ENCODE measurements at places on chromosomes 1 and 21.

DNA sequence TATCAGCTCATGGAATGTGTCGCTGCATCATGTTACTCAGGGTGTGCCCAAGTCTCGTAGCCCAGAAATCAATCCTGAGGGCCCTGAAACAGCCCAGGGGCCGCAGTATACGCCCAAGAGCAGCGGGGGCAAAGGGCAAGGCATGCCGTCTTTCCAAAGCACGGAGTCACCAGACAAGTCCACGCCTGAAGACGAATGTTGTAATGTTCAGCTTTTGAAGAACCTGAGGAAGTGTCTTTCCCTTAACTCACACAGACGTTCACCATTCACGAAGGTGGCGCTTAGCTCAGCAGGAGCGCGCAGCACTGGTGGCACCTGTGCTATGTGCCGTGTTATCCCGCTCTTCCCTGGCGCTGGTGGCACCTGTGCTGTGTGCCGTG, 18.8 kb upstream of the PWP2 start:
- DNase-seq: no peak

GRCh38 chr1:194339471-194339870, 1153.1 kb upstream of the B3GALT2 start:
- no peak for DNase-seq

DNA sequence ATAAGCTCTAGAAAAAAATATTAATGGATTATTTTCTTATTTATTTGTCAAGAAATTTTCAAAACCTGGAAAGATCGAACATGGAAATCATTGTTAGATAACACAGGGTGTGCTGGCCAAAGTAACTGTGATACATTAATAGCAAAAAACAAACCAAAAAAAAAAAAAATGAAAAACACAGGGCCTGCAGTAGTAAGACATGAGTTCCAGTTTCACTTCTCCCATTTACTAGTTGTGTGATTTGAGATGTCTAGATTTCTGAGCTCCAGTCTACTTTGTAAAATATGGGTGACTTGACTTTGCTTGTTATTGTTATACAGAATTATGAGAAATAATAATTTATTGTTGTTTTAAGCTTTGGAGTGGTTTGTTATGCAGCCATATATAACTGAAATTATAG, 13.6 kb downstream of the FAM177B start:
- DNase-seq: no peak

GRCh38 chr1:167105271-167106118, 11.6 kb downstream of the STYXL2 start:
- no peak for DNase-seq

Measured in stimulated activated CD8-positive, alpha-beta memory T cell treated with anti-CD3 and anti-CD28 coated beads, Interleukin-4, amount 100 ng/mL, for 4 hours (primary cell).